Stimulated activated CD4-positive, alpha-beta T cell treated with anti-CD3 and anti-CD28 coated beads, Interleukin-12 subunit alpha, Interleukin-12 subunit beta, amount 100 ng/mL, for 24 hours (primary cell): ENCODE measurements at places on chromosomes 13 and 19.

DNA sequence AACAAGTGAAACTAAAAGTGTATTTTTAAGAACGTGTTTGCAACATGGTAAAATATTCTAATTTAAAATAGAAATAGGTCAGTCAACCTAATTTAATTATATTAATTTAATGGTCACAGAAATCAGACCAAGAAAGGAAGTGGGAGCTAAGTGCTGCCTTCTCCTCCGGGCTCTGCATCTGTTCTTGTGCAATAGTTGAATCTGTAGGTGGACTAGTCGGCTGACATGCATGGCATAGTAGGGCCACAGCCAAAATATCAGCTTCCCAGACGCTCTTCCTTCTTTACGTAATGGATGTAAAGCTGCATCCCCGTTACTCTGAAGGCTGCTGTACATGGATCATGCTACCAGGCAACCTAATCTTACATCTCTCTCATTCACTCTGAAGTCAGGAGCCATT lies 47.3 kb downstream of the COL4A1 start:
- no peak for DNase-seq

DNA sequence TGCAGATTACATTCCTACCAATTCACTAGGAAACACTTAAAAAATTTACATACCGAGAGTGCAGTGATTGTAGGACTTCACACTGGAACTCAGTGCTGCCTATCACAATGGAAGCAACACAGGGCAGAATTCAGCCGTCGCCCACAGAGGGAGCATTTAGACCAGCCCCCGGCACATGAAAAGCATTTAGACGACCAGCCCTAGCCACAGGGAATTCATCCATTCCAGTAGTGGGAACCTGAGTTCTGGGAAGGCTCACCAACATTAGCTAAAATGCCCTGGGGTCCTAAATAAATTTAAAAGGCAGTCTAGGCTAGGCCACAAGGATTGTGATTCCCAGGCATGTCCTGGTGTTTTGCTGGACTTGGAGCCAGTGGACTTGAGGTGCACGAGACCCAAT lies 155.2 kb downstream of the LIG4 start:
- no peak for DNase-seq

DNA sequence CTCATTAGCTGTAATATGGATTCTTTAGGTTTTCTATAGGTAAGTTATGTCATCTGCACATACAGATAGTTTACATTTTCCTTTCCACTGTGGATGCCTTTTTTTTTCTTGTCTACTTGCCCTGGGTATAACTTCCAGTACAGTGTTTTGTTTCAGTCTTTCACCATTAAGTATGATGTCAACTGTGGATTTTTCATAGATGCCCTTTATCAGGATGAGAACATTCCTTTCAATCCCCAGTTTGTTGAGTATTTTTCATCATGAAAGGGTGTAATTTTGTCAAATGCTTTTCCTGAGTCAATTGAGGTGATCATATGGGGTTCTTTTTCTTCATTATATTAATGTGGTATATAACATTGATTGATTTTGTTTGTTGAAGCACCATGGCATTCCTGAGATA lies 43.6 kb upstream of the SACS start:
- DNase-seq: no peak

DNA sequence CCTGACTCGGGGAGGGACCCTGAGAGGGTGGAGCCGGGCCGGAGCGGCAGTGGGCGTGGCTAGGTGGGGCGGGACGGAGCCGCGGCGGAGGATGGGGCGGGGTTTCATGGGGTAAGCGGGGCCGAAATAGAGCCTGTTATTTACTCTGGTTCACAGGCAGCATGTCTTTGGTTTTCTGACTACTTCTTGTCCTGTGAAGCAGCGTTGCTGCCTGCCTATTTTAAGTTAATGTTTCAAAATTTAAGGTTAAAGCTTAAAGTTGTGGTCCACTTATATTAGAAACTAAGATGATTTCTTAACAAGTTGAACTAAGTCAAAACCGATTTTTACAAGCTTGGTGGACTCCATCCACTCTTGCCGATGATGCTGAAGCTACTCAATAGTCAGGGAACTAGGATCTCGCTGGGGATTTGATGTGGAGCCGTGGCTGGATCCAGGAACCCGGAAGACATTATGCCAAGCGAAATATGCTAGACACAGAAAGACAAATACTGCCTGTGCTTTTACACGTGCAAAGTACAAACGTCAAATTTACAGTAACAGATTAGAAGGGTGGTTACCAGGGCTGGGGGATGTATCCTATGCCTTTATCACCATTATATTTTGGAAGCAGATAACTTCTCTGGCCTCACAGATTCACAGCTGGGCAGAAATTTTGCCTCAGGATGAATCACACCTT lies 433 bp upstream of the ZNF616 start:
- no peak for DNase-seq

DNA sequence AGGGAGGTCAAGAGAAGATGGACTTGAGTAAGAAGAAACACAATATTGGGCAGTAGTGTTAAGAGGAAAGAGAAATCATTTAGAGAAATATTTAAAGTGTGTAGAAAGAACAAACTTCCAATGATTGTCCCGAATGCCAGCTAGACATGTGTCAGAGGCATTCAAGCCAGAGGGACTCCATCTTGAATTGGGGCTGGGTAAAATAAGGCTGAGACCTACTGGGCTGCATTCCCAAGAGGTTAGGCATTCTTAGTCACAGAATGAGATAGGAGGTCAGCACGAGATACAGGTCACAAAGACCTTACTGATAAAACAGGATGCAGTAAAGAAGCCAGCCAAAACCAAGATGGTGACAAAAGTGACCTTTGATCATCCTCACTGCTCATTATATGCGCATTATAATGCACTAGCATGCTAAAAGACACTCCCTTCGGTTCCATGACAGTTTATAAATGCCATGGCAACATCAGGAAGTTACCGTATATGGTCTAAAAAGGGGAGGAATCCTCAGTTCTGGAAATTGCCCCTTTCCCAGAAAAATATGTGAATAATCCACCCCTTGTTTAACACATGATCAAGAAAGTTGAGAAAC lies 127.0 kb upstream of the IPO5 start:
- DNase-seq: no peak

GRCh38 chr13:110886870-110887596 lies 27.8 kb downstream of the ANKRD10 start:
- no peak for DNase-seq

DNA sequence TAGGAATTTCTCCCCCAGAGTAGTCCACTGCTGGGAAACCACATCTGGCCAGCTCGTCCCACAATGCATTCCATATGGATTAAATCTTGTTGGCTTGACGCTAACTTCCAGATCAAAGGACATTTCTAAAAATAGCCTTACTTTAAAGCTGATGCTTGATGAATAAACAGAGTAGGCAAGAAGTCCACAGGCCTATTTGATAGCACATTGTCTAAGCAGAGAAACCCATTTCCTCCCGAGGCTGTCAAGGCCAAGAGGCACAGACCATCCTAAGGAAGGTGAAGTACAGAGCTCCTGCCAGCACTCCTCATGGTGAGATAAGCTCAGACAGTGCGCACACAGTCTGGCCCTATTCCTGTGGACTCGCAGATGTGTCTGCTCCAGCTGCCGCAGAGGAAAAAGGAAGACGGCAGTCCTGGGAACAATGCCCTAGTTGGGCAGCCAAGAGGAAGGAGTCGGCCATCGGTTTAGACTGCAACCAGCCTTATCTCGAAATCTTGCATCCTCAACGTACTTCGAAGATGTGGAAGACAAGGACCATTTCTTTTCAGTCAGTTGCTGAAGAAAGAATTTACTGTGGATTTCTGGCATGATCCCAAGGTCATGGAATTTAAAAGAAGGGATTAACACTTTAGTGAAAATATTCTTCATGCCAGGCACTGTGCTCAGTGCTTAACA lies 156.8 kb downstream of the RGCC start:
- no peak for DNase-seq

- no peak for DNase-seq
Measured at GRCh38 chr19:4174895-4175668, 7.3 kb downstream of the SIRT6 start.

DNA sequence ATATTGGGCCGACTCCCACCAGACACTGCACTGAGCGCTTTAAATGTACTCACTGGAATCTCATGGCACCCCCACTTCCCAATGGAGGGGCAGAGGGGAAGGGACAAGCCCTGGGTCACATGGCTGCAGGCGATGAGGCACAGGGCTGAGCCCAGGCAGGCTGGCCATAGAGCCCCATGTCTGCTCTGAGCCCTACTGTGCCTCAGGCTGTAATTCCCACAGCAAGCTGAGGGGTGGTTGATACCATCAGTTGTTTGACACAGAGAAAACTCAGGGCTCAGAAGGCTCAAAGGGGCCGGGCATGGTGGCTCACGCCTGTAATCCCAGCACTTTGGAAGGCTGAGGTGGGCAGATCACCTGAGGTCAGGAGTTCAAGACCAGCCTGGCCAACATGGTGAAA lies 25.1 kb downstream of the RFX1 start:
- DNase-seq: no peak

GRCh38 chr13:75480671-75481175 lies 1.2 kb downstream of the TBC1D4 start:
- peak; percentile 25 for DNase-seq

GRCh38 chr13:29428310-29429181 lies 166.9 kb downstream of the SLC7A1 start:
- no peak for DNase-seq

GRCh38 chr19:29812881-29813275 lies 1.1 kb downstream of the CCNE1 start:
- DNase-seq: no peak

DNA sequence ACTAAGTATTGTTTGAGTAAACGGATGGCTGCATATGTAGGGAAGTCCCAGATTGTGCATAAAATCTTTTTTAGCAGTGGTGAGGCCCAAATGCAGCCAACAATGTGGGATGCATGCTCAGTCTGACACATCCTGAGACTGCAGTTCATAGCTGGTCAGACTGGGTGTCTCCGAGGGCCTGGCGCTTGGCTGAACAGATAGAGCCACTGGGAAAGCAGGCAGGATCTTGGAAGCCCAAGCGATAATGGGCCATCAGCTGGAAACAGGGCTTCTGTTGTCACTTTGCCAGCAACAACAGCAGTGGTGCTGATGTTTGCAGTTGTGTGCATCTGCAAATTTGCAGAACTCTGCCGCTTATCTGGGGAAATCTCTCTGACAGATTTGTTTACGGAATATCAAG lies 36.1 kb downstream of the MTUS2 start:
- DNase-seq: no peak

GRCh38 chr13:40377783-40378182 lies 288.7 kb downstream of the FOXO1 start:
- DNase-seq: peak; percentile 26

DNA sequence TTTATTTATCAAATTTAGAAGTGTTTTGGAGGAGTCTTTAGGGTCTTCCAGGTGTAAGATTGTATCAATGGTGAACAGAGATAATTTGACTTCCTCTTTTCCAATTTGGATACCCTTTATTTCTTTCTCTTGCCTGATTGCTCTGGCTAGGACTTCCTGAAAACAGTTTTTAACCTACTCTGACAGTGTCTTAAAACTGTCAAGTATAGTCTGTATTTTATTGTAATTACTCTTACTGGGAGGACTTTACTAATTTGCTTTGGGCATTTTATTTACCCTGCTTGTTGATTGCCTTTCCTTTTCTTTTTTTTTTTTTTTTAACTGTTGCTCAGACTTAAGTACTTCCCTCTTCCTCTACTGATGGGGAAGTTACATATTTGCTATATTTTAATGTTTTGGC lies 81.3 kb downstream of the URI1 start:
- DNase-seq: no peak

DNA sequence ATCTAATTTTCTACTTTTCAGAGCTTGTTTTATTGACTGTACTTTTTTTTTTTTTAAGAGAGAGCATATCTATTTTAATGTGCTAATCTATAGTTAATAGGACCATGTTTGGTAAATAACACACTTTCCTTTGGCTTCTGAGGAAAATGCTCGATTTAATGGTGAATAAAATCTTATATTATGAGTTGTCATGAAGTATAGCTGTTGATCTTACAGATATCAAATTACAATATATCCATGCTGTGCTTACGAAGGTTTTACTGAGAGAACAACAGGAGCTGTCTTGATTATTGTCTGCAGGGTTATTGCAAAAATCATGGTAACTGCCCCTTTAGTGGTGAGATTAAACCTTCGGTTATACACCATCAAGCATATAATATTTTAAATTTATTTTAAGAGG lies 29.6 kb downstream of the URI1 start:
- DNase-seq: no peak

- no peak for DNase-seq
Measured at GRCh38 chr13:46736541-46737310, 60.2 kb downstream of the ESD start.

DNA sequence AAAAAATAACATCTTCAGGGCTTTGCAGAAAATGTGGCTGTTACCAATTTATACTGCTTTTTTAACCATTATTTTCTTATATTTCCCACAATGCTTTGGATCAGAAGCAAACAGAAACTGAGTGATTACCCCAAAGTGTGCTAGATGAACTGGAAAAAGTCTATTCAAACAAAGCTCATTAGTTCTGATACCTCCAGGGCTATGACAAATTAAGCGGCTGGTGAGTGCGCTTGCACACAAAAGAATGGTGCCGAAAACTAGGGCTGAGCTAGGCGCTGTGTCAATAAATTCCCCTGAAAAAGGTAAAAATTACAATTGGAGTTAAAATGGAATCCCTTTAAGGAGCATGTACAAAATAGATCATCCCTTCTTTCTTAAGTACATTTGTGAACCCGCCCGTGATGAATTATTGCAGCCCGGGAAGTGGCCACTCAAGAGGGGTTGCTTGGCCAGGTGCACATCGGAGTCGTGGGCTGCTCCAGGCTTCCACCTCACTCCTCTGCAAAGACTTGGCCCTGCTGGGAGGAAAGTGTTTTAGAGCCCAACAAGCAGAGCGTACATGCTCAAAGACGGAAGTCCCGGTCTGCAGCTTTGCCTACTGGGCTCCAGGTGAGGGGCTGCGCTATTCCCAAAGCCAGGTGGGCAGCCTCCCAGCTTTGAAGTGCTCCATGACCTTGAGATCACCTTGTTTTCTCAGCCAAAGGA lies 164.0 kb upstream of the ZNF507 start:
- no peak for DNase-seq

GRCh38 chr13:79904581-79904980 lies 423.6 kb downstream of the NDFIP2 start:
- no peak for DNase-seq

DNA sequence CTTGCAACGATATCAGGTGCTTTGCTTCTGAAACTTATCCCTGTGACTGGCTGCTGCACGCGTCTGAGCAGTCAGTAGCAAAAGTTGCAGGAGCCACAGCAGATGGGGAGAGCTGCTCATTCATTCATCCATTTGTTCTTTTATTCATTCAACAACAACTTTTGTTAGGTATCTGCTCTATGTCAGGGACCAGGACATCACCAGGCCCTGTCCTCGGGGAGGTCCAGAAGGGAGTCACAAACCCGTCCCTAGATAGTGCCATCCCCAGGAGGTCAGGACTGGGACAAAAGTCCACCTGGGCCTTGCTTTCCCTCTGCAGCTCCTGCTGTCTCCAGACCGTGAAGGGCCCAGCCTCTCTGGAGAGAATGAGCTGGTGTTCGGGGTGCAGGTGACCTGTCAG lies 2.6 kb downstream of the ARHGAP33 start:
- no peak for DNase-seq

GRCh38 chr13:50361282-50361681 lies 346.0 kb downstream of the KCNRG start:
- no peak for DNase-seq

GRCh38 chr13:100633461-100633860 lies 41.1 kb downstream of the TMTC4 start:
- no peak for DNase-seq
